ENCODE measurements at places on chromosomes 7 and 10. TPM values are rescaled to one million over a fixed set of nuclear protein-coding genes. Genes with fewer than 3 reads are reported as not detected.

Gene GOLGA7B
- 5.3 TPM for total RNA-seq

Gene BTBD16
- total RNA-seq, result not detected

Gene HMX3
- not detected for total RNA-seq

Gene CPVL
- 0.27 TPM for total RNA-seq

Gene C10orf62
- not detected for total RNA-seq

Gene HOXA1
- 0.22 TPM for total RNA-seq

Gene NPM3
- total RNA-seq, result 35.2 TPM

Gene ZNF92
- 20.0 TPM for total RNA-seq

Gene PTPN20
- total RNA-seq, result 0.20 TPM

Gene ADD3
- total RNA-seq, result 268 TPM

Gene OR2A5
- total RNA-seq, result not detected

Gene SMKR1
- 1.1 TPM for total RNA-seq

Gene PAX2
- not detected for total RNA-seq

Gene NCAPG2
- 92.6 TPM for total RNA-seq

Gene TOMM7
- total RNA-seq, result 224 TPM

Gene DNAH11
- 2.3 TPM for total RNA-seq

Gene IRF5
- 9.8 TPM for total RNA-seq

Gene RASSF4
- total RNA-seq, result 3.6 TPM

Gene LGI1
- total RNA-seq, result not detected

Gene MYOF
- 1.8 TPM for total RNA-seq

Gene KLF14
- total RNA-seq, result not detected

Gene NRAP
- not detected for total RNA-seq

Gene SCART1
- 1.6 TPM for total RNA-seq

Gene HKDC1
- 3.7 TPM for total RNA-seq

Gene CLDN12
- 3.8 TPM for total RNA-seq

Gene MBL2
- total RNA-seq, result not detected

All from T-helper 1 cell treated with Interleukin-12 subunit alpha and Interleukin-12 subunit beta and Interleukin-4 antibody, amounts not matched to agents 30 ng/mL and 1 ng/mL, for 36 hours (primary cell).